ENCODE measurements at places on chromosomes 16 and 17.

DNA sequence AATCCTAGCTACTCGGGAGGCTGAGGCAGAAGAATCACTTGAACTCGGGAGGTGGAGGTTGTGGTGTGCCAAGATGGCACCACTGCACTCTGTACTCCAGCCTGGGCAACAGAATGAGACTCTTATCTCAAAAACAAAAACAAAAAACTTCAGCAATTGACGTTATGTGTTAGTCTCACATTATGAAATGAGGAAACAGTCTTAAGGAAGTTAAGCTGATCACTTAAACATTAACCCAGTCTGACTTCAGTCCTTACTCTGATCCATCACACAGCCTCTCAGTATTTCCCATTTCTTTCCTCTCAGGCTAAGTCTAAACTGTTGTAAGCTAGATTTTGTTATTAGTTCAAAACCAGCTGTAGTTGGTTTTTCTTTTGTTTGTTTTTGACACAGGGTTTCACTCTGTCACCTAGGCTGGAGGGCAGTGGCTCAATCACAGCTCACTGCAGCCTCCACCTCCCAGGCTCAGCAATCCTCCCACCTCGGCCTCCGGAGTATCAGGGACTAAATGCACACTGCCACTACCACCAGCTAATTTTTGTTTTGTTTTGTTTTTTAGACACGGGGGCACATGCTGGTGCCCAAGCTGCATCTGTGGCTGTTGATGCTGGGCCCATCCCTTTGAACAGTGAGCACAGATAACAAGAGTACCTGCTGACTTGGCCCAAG is 6.3 kb downstream of the JPT1 start:
- no peak for DNase-seq

GRCh38 chr17:51046514-51047384 is 73.9 kb downstream of the SPAG9 start:
- no peak for DNase-seq

DNA sequence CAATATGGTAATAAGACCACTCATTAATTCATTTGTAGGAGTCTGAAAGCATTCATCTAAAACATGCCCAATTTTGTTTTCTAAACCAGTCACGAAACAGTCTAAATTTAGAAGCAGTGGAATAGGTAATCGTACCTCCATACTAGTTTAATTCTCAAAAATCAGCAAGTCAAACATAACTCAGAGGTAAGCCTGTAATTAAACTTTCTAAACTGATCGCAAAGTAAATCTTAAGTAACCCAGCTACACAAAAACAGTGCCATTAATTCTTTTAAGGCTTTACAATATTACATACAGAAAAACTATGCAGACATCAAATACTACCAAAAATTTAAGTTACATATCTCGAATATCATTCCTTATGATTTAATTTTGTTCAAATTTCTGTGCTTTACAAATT is 31.4 kb downstream of the YWHAE start:
- no peak for DNase-seq

DNA sequence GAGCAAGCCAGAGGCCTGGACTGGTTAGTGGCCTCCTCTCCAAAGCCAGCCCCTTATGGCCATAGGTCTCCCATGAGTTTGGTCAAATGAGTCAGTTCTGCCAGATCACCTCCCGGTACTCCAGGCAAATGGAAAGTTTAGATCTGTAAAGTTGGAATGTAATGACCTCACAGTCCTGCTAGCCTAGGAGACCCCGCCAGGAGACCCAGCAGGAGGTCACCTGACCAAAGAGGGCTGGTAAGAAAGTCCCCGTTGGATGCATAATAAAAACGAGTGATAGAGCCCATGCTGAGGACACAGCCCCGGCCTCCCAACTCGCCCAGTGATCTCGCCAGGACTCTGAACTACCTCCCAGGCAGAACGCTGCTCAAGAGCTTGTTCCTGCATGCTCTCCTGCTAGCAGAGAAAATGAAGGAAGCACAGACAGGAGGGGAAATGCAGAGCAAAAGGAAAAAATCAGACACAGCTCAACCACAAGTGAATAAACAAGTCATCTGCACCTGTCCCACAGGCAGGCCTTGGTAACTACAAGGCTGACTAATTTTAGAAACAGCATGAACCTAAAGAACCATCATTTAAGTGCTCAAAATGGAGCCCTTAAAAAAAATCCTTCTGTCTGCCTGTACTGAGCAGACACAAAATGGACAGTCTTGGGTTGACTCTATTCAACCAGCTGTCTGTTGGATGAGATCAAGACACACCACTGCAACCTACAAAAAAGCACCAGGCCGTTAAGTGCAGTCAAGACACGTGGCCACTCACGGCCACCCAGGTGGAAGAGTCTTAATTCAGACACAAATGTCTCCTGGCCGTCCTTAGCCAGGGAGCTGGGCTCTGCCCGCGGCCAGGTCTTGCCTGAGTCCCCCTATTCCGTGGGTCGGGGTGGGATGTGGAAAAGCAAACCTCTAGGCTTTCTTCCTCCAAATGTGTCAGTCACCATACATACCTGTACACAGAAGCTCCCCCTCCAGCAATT is 9.2 kb downstream of the CDIP1 start:
- DNase-seq = no peak

DNA sequence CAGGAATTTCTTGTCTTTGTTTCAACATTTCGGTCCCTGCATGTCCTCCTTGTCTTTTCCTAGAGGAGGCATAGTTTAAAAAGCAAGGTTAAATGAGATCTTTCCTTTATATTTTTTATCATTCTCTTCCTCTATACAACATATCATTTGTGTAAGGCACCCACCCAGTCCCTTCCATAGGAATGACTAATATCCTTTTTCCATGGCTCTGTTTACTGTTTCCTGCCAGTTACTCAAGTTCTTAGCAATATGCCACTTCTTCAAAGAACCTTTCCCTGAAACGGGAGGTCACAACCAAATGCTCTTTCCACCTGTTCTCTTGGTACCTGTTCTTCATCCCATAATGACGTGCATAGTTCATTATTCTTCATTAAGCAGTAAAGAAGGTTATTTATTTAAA is 1237.1 kb upstream of the GOT2 start:
- DNase-seq = no peak

GRCh38 chr17:14297161-14297851 is 3.6 kb upstream of the HS3ST3B1 start:
- DNase-seq = no peak

- DNase-seq = no peak
Observed at GRCh38 chr17:41329279-41329948, 13.9 kb upstream of the KRTAP17-1 start.

DNA sequence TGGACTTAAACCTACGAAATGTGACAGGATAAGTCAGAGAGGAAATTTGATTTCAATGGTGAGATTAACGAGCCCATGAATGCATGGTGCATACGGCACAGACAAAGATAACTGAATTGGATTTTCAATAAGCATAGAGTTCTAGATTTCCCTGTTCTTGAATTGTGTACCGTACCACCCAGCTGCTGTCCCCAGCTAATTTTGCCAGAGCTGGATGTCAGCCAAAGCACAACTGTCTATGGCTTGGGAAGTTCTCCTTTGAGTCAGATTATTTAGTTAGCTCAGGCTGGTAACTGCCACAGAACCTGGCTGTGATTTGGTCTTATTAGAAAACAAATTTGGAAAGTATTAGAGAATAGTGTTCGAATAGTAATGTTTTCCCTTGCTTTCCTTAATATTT is 143.1 kb downstream of the CDH13 start:
- no peak for DNase-seq

All from activated CD4-positive, alpha-beta T cell treated with anti-CD3 and anti-CD28 coated beads for 24 hours (primary cell).